ENCODE measurements at places on chromosomes 5 and 9. TPM values are rescaled to one million over a fixed set of nuclear protein-coding genes. Genes with fewer than 3 reads are reported as not detected.

DNA sequence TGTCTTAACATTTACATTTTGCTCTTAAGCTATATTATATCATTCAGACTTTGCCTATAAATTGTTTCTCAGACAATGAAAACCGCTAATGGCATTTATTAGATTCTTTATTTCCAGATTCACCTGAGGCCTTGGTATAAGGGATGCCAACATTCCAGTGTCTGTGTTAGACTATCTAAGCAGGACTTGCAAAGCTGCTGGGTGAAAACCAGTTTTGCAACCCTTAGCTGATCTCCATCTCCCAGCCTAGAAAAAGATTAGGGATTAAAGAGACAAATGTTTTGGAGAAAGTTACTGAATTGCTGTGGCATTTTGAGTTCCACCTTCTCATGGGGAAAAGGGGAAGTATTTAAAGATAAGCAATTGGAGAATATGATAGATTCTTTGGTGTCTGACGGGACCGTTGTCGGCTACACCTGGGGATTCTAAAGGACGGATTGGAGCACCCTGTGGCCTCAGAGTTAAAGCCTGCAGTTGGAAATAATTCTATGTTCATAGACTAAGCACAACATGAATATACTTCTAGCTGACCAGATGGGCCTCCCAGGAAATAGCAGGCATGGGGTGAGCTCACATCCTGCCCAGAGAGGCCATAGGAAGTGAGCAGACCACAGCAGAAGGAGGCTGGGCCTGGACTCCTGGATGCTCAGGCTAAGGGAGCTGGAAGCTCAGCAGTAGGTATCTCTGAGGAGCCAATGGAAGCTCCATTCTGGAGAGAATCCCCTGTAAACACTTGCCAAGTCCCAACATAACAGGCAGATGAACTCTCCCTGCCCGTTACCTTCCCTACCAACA is 21.8 kb downstream of the ENTREP1 start:
- no peak for DNase-seq

GRCh38 chr5:44646016-44646415 is 162.7 kb upstream of the MRPS30 start:
- DNase-seq = no peak

DNA sequence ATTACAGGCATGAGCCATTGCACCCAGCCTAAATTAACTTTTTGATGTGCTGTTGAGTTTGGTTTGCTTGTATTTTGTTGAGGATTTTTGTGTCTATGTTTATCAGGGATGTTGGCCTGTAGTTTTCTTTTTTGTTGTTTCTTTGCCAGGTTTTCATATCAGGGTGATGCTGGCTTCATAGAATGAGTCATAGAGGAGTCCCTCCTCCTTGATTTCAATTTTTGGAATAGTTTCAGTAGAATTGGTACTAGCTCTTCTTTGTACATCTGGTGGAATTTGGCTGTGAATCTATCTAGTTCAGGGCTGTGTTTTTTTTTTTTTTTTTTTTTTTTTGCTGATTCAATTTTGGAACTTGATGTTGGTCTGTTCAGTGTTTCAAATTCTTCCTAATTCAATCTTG is 1164.3 kb upstream of the DMAC1 start:
- DNase-seq = no peak

Gene ELOVL7
- total RNA-seq = 2.0 TPM

DNA sequence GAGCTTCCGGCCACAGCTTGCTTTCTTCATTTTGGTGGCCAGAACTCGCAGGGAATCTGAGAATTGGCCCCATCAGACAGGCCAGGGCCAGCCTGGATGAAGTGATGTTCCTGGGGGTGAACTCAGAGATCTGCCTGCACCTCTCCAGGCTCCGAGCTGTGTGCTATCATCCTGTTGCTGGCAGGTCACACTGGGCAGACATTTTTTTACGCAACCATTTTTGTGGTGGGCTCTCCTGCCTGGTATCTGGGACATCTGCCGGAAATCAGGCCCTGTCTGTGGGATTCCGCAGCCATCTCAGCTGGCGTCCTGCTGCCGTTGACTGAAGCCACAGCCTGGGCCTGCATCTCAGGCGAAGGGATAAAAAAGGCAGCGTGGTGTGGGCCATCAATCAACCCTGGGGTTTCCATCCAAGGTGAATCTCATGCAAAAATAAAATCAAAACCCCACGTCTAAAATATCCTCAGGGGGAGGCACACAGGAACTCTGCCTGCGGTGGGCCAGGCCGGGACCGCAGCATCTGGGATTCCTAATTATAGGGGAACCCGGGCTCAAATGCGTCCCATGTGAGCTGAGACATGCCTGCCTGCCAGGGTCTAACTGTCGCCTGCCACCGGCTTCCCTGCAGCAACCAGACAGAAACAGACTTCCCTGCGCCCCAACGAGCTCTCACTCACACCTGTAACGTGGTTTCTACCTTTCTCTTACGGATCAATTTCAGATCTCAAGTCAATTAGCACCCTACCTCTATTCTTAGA is 174.3 kb downstream of the SYK start:
- no peak for DNase-seq

DNA sequence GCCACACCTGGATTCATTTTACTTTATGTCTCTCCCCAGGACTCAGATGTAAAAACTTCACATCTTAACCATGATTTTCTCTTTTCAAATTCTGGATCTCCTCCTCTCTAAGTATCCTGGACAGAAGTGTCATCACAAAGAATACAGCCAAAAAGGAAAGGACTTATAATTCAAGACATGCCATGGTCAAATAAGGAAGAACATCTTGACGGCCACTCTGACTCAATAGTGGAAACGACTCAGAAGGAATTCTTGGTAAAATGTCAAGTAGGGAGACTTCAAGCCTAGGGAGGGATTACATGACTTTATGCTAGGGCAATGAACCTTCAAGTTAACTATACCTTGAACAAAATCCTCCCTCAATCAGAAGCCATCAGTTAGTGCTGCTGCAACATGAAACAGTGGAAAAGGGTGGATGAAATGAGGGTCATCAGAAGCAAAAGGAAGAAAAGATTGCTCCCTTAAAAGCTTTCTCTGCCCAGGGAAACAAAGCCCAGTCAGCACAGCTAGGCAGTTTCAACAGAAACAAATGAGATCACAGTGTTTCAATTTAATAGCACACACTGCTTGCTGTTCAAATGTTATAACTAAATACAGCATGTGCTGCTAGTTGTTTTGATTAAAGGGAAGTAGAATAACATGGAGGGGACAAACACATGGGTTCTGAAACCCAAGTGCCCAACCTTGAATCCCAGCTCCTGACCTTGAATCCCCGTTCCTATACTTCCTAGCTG is 101.4 kb downstream of the LPAR1 start:
- DNase-seq = no peak

DNA sequence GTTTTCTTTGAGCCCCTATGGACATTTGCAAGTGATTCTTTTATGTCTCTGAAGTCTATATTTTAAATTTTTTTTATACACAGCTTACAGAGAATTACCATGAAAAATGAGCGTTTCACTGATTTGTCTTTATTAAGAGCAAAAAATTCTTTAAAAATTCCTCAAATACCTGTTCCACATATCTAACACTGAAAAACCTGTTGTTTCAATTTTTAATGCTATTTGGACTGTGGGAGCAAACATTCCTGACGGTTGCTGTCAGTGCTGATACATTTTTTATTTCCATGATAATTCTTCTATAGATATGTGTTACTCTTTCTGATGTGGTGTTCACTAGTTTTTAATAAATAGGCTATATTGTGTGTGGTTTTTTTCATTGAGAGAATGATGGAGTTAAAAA is 199.8 kb downstream of the GDNF start:
- DNase-seq = no peak

Gene ANKRD34B
- total RNA-seq = 0.25 TPM

DNA sequence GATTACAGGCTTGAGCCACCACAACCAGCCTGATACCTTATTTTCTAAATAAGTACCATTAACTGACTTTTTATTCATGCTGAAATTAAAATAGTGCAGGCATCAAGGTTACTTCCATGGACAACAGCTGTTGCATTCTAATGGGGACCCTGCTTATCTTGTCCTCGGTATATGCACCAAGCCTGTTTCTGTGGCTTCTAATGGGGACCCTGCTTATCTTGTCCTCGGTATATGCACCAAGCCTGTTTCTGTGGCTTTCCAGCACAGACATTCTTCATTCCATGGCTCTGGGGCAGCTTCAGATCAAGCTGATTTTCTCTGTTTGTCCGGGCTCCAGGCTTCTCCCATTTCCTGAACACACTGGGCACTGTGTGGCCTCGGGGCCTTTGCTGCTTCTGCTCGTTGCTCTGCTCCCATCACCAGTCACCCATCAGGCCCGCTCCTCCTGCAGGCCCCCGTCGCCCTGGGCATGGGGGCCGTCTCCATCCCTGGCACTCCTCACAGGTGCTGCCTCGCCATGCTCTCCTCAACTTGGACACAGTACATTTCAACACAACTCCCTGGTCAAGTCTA is 30.7 kb downstream of the ZNF354A start:
- no peak for DNase-seq

- no peak for DNase-seq
These were observed 98.0 kb upstream of the OTULINL start for GRCh38 chr5:14483504-14484157.

Gene NR5A1
- total RNA-seq = not detected

DNA sequence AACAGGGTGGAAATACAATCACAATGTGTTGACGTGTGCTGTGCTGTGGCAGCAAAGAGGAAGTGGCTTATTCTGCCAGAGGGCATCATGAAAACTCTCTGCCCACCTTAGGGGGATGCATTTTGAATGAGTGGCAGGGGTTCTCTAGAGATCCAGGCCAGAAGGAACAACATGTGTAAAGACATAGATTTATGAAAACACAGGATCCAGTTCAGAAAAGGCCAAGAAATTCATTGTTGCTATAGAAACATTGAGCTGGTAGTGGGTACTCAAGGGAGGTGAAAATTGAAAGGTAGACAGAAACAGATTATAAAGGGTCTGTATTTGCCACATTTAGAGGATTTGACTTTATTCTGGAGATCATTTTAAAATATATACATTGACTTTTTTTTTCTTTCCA is 417.7 kb downstream of the ENC1 start:
- no peak for DNase-seq

Gene STPG3
- not detected for total RNA-seq

GRCh38 chr5:143404416-143405062 is 1.1 kb upstream of the NR3C1 start:
- DNase-seq = peak; percentile 70

DNA sequence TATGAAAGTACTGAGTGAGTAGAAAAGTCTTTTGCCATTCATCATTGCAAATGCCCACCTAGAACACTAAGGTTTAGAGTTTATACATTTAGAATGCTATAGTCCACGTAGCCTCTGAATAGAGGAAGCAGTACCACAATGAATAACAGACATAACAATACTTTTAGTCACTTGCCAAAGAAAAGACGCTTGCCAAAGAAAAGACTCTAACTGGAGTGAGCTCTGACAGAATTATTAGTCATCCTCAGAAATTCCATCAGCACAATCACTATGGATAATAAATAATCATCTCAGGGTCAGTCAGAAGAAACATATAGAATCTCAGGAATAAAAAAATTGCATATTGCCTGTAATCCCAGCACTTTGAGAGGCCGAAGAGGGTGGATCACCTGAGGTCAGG is 168.5 kb upstream of the TARS1 start:
- no peak for DNase-seq

Gene USP20
- total RNA-seq = 58.5 TPM

- no peak for DNase-seq
These were observed 460.0 kb downstream of the NTRK2 start for GRCh38 chr9:85129514-85129913.

- DNase-seq = no peak
These were observed 28.4 kb upstream of the BOD1 start for GRCh38 chr5:173644673-173645436.

DNA sequence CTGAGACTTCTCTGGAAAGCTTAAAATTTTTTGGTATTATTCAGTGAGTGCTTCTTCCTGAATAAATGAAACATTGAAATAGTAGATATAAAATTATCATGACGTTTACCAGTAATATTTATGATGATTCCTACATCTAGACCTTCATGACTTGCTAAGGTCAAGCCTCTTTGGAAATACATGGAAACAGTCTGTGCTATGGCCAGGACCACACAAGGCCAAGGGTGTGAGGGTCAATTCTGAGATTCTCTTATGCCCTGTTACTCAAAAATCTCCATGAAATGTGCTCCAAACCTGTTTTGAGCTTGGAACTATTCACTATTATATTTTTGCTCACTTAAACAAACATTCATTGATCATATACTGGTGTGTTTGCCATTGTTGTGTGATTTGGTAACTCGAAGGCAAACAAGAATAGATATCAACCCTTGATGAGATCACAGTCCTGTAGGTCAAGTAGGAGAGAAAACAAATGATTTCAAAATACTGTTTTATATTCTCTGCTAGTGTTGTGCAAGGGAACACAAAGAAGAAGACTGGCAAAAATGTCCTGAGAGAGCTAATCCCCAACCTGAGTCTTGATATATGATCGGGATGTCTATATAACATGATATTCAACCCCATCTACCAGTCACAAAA is 1254.9 kb upstream of the DMAC1 start:
- no peak for DNase-seq

DNA sequence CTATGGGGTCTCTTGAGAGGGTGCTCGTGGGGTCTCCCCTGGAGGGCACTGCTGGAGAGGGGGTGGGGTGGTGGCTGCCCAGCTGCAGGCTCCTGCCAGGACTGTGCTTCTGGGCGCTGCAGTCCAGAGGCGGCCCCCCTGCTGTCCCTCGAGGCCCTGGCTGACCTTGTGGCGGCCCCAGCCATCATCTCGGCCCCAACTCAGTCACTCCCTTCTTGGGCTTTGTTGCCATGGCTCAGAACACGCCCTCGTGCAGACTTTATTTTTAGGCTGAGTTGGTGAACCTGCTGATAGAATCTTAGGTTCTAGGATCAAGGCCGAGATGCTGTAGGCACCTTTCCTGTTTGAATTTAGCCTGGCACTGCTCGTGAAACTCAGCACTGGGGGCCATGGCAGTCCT is 22.8 kb downstream of the FBXW5 start:
- DNase-seq = no peak

Gene DNAH5
- not detected for total RNA-seq

GRCh38 chr5:8362495-8362894 is 493.5 kb downstream of the MTRR start:
- DNase-seq = no peak

Gene SAPCD2
- 13.3 TPM for total RNA-seq

Gene ZNF454
- not detected for total RNA-seq

- no peak for DNase-seq
These were observed 818.5 kb downstream of the SEMA5A start for GRCh38 chr5:8727396-8727795.

DNA sequence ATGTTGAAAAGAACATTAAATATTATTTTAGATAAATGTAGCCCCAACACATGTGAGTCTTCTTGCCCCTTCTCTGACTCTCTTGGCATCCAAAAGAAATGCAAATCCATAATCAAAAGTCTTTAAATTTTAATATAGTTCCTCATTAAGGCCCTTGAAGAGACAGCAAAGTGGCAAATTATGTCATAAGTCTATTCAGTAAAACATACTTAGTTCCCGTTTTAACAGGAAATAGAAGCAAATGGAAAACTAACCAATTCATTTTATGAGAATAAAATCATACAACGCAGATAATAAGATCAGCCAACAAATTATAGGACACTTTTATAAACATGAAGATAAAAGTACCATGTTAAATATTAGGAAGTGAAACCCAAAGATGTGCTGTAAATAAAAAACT is 20.1 kb upstream of the IFNB1 start:
- no peak for DNase-seq

GRCh38 chr5:157217289-157218024 is 36.8 kb downstream of the ITK start:
- DNase-seq = no peak

All from activated naive CD4-positive, alpha-beta T cell treated with anti-CD3 and anti-CD28 coated beads, Interleukin-2, amount 50 U/mL, for 72 hours (primary cell).